ENCODE measurements at places on chromosomes 12 and 14. TPM values are rescaled to one million over a fixed set of nuclear protein-coding genes. Genes with fewer than 3 reads are reported as not detected.
A peak's percentile ranks its signal among the peaks of the same experiment; 100 is the strongest.

- H3K27ac ChIP-seq, result no peak overlapping the region
- H3K4me3 ChIP-seq, result no peak overlapping the region
- peaks cover 23% of the 10 kb centered on the region for H3K36me3 ChIP-seq
- H3K4me1 ChIP-seq, result no peaks in the 10 kb centered on the region
Observed at GRCh38 chr12:109983432-109984142, 12.6 kb downstream of the GIT2 start.

- no peaks in the 10 kb centered on the region for H3K27me3 ChIP-seq
- H3K36me3 ChIP-seq, result no peaks in the 10 kb centered on the region
- no peaks in the 10 kb centered on the region for H3K4me1 ChIP-seq
- H3K27ac ChIP-seq, result no peak overlapping the region
Observed at GRCh38 chr12:116833474-116833873, 47.8 kb downstream of the HRK start.

DNA sequence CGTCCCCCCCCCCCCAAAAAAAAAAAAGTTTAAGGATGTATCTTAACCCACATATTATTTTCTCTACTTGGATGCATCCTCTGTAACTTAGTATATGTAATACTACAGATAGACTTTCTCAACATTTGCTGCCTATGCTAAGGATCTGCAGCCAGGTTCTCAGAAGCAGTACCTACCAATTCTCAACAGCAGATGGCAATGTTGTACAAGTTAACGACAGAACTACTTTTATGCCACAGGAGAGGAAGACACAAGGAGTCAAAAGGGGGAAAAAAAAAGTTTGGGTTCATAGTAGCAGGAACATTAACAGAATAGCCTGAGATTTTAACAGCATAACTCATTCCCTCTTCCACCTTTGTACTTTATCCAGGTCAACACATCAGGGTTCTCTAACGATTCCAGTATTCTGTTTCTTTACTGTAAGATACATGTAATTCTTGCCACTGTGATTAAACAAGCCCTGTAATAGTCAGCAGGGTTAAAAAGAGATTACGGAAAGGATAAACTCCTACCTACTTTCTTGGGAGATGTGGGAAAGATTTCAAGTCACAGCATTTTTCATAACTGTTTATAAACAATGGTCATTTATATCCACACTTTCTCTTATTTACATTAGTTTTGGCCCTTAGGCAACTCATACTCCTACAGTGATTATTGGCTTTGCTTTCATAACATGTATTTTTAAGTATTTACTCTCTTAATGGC is 5.7 kb upstream of the NEK9 start:
- H3K27ac ChIP-seq, result no peak overlapping the region
- peak; percentile 49 for DNase-seq
- H3K36me3 ChIP-seq, result peaks cover 4% of the 10 kb centered on the region
- H3K4me1 ChIP-seq, result no peaks in the 10 kb centered on the region
- no peak overlapping the region for H3K4me3 ChIP-seq

DNA sequence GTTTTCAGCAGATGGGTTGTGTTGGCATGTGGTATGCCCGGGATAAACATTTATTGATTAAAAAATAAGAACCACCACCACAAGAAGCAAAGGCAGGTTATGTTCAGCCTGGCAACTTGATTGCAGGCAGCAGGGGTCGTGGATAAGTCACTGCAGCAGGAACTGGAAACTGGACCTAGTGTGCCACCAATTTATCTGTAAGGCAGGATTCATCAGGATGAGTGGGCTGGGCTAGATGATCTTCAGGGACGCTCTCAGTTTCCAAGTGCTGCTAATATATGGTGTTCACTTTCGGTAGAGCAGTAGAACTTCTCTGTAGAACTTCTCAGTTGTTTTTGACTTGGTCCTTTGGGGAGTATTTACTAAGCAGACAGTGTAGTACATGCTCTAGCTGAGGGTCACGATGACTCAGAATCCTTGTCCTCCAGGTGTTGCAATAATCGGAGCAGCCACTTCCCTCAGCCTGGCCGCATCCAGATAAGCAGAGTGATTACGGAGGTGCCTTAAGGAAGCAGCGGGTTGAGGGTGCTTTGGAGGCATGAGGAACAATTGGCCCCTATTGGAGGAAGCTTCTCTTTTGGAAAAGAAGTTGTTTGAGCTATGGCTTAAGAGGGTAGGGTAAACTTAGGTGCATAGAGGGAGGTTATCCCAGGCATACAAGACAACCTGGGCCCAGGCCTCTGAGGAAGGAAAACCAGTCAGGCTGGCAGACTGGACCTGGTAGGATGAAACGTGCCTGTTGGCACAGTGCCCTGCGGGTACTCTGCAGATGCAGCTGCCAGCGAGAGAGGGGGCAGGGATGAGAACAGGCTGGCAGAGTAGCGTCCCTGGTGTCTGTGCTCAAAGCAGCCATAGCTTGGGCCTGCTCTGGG is 104.0 kb downstream of the GPR135 start:
- DNase-seq, result peak; percentile 75
- H3K4me3 ChIP-seq, result no peak overlapping the region
- peaks cover 8% of the 10 kb centered on the region for H3K4me1 ChIP-seq
- H3K27me3 ChIP-seq, result no peaks in the 10 kb centered on the region
- no peak overlapping the region for H3K27ac ChIP-seq

GRCh38 chr14:68244262-68244980 is 424.8 kb downstream of the RAD51B start:
- H3K27me3 ChIP-seq, result no peaks in the 10 kb centered on the region
- no peak overlapping the region for H3K27ac ChIP-seq
- H3K4me3 ChIP-seq, result no peak overlapping the region
- no peaks in the 10 kb centered on the region for H3K36me3 ChIP-seq
- peaks cover 17% of the 10 kb centered on the region for H3K4me1 ChIP-seq

DNA sequence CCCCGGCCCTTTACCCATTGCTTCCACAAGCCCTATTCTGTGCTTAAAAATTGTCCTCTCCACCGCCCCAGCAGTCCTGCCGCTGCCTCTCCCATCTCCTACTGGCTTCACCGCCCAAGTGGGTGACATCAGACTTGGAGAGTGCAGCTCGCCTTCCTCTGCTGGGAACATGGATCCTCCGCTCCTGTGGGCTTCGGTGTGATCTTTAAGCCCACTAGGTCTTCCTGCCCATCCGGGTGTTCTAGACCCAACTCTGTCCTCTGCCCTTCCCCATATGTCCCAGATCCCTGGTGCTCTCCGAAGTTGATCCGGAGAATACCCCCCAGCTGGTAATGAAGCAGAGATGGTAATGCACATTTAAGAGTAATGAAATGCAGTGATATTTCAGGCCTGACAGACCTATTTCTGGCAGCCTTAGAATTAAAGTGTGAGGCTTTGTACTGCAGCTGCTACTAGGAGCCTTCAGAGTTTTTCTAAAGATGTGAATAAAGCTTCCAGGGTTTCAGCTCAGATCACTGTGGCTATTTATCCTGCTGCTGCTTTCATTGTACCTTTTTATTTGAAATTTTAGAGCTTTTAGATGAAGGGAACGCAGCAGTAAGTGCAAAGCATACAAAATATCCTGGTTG is 22.9 kb upstream of the CTDSP2 start:
- H3K36me3 ChIP-seq, result no peaks in the 10 kb centered on the region
- DNase-seq, result no peak
- no peak overlapping the region for H3K4me3 ChIP-seq
- peak overlapping the region; percentile 45 for H3K27ac ChIP-seq

DNA sequence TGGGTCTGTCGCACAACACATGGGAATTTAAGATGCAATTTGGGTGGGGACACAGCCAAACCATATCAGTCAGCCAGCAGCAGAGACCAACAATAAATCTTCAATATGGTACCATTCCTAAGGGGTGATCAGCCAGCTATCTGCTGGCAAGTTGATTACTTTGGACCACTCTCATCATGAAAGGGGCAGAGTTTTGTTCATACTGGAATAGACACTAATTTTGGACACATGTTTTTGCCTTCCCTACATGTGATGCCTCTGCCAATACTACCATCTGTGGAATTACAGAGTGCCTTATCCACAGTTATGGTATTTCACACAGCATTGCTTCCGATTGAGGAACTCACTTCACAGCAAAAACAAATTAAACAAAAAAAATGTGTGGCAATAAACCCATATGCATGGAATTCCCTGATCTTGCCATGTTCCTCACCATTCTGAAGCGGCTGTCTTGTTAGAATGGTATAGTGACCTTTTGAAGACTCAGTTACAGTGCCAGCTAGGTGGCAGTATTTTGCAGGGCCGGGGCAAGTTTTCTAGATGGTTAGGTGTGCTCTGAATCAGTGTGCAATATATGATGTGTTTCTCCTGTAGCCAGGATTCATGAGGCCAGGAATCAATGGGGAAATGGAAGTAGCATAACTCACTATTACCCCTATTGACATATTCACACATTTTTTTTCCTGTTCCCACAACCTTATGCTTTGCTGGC is 179.0 kb upstream of the IGF1 start:
- H3K36me3 ChIP-seq, result no peaks in the 10 kb centered on the region
- no peak for DNase-seq
- no peaks in the 10 kb centered on the region for H3K27me3 ChIP-seq
- H3K4me3 ChIP-seq, result no peak overlapping the region

Gene CPSF2
- 41.8 TPM for total RNA-seq

Gene MMP17
- total RNA-seq, result 10.8 TPM

Gene GMFB
- 85.3 TPM for total RNA-seq

Gene IL26
- not detected for total RNA-seq
